ENCODE measurements at places on chromosomes 5 and 9.

GRCh38 chr9:79799691-79800335 is 228.0 kb downstream of the TLE4 start:
- DNase-seq, result no peak

GRCh38 chr5:59207401-59207800 is 624.5 kb downstream of the RAB3C start:
- DNase-seq, result no peak

DNA sequence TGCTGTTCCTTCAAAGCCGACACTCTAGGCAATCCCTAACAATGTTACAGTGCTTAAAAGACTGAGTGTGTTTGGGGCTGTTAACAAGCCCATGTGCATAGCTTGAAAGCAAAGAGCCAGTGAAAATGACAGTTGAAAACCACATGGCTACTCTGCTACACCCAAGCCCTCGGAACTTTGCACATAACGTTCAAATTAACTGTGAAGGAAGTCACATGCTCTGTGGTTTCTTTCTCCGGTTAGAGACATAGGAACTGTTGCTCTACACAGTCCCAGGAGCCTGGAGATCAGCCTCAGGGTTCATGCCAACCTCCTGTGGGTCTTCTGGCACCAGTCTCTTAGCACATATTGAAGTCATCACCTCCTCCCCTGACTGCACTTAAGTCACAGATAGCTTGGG is 51.1 kb downstream of the C9orf152 start:
- DNase-seq, result no peak

DNA sequence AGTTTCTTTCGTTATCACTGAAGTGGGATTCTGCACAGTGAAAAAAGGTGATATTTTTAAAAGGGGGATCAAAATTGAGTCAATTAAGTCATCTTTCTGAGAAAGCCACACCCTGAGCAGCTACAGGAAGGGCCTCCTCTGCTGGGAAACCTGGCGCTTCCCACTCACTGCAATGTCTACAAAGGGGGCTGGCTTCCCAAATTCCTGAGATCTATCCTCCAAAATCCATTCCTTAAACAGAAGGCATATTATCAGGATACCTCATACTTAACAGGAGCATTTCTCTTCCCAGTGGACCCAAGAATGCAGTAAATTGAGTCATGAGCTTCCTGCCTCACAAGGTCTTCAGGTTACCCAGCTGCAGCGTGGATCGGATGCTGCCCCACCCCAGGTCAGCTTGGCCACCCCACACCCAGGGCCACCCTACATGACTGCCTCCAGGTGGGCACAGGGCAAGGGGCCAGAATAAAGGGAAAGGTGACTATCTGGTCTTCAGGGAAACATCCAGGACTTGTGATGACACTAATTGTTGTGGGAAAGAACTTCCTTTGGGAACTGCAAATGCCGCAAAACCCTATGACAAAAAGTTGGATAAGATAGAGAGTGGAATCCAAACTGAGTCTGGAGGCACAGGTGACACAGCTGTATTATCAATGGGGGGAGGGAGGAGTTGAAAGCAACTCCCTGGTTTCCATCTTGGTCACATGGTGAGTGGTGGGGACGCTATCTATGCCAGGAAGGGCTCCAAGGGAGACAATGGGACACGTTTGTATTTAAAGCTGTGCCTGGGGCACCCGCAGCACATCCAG is 42.3 kb downstream of the ROR2 start:
- no peak for DNase-seq

GRCh38 chr5:150310246-150310645 is 7.5 kb upstream of the ARSI start:
- no peak for DNase-seq

DNA sequence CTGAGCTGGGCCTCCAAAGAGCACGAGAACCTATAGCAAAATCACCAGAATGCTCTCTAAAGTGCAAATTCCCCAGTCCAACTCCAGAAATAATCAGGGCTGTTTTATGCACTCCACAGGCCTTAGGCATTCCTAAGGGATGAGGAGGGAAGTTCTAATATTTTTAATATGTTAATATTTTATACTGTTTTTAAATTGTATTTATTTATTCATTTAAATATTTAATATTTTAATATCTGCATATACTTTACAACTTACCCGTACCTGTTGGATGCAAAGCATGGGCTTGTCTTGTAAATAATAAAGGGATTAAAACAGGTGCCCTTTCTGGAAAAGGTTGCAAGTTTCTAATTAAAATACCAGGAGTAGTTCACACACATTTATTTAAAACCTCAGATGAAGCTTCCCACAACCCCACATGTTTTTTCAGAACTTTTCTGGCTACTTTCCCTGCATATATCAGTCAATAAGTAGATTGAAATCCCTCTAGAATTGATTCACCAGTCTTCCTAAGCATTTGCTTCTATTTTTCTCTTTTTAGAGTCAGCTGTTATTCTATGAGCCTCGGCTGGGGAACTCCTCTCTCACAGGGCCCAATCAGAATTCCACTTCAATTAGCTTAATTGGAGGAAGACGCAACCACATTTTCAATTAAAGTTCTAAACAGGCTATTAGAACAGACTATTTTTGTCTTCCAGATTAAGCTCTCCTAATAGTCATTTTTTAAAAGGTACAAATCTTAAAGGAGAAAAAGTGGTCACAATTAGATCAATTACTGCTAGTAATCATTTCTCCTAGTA is 140.8 kb downstream of the CDH6 start:
- no peak for DNase-seq

DNA sequence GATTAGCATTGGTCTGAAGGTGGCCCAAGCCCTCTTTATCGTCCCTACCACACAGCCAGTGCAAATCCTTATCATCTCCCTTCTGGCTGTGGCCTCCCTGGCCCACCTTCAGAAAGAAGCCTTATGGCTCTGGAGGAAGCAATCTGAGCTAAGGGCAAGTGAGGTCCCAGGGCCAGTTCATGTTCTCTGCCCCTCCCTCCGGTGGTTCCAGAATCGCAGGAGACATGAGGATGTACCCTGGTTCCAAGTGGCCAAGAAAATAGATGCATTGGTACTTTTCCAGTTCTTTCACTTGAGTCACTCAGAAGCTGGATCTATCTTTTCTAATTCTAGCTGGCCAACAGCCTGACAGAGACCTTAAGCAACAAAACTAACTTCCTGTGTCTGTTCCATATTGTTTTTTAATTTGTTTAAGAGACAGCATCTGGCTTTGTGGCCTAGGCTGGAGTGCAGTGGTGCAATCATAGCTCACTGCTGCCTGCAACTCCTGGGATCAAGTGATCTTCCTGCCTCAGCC is 60.7 kb downstream of the LHFPL2 start:
- DNase-seq, result no peak

GRCh38 chr9:127066851-127067136 is 55.6 kb downstream of the ANGPTL2 start:
- DNase-seq, result no peak

DNA sequence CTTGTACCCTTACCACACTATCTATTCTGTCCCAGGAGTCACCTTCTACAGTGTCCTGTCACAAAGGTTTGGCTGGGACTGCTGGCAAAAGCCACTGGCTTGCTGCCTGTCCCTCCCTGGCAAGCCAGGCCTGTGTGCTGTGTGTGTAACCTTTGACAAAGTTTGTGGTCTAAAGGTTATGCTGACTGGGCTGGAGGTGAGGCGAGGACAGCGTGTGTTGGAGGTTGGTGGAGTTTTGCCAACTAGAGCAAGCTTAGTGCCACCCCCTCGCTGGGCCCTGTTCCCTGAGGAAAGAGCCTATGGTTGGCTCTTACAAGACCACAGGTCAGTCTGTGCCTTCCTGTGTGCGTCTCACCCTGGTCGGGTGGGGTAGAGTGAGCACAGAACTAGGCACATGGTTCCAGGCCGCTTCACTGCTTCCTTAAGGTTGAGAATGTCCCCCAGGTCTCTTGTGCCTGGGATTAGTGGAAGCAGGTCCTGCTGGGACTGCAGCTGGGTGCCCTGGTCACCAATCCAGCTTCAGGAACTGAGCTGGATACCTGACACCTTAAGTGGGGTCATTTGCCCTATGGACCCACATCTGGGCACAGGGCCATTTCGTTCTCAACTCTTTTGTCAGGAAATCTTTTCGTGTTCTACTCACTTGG is 152.2 kb downstream of the GADD45G start:
- no peak for DNase-seq

GRCh38 chr9:74036549-74037231 is 460.4 kb upstream of the RORB start:
- DNase-seq, result no peak

DNA sequence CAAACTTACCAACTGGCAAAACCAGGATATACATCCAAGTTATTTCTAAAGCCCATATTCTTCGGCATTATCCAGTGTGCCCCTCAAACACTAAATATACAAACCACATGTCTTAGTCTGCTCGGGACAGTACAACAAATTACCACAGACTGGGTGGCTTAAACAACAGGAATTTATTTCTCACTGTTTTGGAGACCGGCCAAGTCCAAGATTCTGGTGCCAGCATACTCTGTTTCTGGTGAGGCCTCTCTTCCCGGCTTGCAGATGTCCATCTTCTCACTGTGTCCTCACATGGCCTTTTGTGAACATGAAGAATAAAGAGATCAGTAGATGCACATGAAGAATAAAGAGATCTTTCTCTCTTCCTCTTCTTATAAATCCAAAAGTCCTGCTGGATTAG is 12.9 kb upstream of the SLCO6A1 start:
- DNase-seq, result no peak

DNA sequence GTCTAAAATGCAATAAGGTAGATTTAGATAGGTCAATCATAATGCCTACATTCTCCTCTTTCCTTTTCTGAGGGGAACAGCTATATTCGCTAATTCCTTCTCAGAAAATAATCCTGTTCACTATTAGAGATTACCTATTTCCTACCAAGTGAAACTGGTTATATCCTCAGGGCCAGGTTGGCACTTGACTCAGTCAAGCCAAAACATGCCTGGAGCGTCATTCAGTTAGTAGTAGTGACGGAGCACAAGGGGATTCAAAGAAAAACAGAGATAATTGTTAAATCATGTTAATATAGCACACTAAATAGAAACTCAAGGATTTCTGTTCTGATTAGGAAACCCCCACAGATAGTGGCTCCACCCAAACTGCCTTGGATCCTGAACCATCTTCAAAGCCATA is 515.4 kb upstream of the PTPRD start:
- DNase-seq, result no peak

GRCh38 chr9:129223551-129224208 is 45.6 kb upstream of the IER5L start:
- no peak for DNase-seq

DNA sequence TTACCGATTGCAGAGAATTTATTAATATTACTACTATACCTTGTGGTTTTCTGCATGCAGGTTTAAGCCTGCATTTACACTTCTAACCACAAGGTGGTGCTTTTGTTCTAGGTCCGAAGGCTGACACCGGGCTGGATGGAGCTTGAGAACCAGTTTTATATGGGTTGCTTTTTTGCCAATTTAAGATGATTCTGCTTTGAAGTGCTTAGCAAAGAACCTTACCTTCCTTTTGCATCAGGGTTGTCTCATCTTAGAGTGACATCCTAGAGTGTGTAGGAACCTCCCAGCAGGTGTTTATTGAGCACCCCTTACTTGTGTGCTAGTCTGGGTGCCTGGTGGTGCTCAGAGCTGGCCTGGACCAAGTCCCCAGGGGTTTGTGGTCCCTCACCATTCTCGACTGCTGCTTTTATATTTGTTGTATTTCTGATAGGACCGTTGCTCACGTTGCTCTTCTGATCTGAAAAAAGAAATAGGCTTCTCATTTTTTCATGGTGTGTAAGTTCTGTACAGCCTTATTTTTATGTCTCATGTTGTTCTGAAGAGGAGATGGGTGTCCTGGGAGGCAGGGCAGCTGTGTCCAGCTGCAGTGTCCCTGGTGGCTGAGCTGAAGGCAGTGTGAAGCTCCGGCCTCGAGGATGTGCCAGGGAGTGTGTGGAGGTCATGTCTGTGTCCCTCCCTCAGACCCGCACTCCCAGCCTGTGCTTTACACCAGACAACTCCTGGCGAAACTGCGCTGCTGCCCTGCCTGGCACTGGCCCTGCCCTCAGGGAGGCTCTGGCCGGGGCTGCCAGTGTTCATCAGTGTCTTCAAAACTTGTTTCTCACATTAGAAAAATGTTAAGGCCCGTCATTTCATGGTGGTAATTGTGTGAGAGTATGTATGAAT is 54.3 kb downstream of the EHMT1 start:
- peak; percentile 67 for DNase-seq

GRCh38 chr5:115461506-115462290 is 82.9 kb downstream of the FEM1C start:
- no peak for DNase-seq

DNA sequence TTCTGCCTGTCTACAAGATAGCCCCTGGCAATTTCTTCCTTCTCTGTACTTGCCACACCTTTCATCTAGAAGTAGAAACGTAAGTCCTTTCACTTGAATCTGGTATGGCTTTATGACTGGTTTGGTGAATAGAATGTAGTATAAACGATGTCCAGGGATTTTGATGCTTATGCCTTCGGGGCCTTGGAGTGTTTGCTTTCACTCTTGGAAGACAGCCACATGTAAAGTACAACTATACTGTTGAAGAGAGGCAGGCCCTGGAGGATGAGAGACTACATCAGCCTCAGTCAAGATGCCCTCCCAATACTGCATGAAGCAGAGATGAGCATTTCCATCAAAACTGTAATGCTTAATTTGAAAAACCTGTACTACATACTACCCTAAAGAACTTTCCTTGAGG is 553.8 kb upstream of the C9orf72 start:
- no peak for DNase-seq

All from GM12878 (cell line).